ENCODE measurements at places on chromosomes 7 and 10.

DNA sequence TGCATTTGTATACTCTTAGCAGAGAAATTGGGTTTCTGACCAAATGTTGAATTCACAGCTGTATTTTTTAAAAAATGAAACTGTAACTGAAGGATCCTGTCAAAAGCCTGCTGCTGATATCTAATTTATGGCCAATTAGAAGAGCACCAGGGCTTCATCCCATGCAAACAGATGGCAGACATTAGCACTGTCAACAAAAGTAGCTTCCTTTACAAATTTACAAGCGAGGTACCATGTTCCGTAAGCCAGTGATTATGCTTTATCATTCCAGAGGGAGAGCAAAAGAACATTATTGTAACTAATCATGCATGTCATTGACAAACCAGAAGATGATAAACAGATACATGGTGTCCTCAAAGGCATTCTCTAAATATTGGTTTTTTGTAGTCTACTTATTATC, 177.2 kb upstream of the DKK1 start:
- DNase-seq = no peak

- no peak for DNase-seq
Measured at GRCh38 chr10:126892226-126893175, 12.7 kb upstream of the DOCK1 start.

DNA sequence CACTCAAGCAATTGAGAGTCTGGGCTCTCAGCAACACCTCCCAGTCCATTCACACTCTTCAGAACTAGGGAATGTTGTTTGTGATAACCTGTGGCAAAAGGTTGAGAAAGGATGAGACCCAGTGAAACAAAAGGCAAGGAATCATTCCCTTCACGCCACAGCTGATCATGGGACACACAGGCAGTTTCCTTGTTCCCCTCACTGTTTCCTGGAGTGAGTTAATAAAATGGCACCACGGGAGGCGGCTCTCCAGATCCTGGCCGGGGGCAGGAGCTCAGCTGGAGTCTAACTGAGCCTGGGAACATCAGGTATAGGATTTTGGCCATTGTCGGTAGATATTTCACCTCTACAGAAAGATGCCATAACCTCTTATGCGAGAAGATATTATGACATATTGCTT, 107.3 kb upstream of the FAM171A1 start:
- no peak for DNase-seq

GRCh38 chr7:157684157-157684908, 347.5 kb downstream of the DNAJB6 start:
- no peak for DNase-seq

DNA sequence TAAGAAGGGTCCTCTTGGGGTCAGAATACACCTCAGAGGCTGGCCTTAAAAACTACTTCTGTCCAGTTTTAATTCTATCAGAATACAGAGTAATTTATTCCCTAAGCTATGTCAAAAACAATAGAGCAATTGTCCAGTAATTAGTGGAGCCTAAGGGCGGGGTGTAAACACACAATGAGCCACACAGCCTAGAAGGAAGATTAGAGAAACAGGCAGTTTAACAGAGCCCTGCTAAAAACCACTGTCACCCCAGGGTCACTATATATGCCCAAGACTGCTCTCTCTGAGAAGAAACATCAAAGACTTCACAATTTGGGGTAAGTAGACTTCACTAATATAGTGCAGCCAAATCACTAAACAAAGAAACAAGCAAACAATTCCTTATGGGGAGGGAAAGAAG, 27.2 kb upstream of the WNT2 start:
- no peak for DNase-seq

- no peak for DNase-seq
Measured at GRCh38 chr7:99189222-99189621, 18.7 kb downstream of the KPNA7 start.

- no peak for DNase-seq
Measured at GRCh38 chr7:751826-752225, 24.7 kb upstream of the PRKAR1B start.

DNA sequence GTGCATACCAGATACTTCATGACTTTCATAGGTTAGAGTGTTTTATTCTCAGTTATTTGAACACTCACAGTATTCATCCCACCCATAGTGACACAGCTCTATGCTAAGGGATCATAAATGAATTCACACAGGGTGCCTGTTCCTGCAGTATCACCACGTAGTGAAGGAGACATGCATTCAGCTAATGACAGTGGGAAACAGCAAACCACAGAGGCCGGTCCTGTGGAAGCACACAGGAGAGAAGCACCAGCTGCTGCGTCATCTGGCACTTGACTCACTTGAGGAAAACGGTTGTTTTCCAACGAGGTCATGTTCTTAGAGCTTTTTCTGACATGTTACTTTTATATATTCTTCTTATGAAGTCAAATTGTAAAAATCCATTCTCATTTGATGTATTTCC, 73.0 kb downstream of the UBE3C start:
- no peak for DNase-seq
